ENCODE measurements at places on chromosomes 3 and 15.
A peak's percentile ranks its signal among the peaks of the same experiment; 100 is the strongest.

GRCh38 chr15:57892181-57892580 lies 173.3 kb downstream of the ALDH1A2 start:
- H3K4me3 ChIP-seq, result no peak overlapping the region
- no peak for DNase-seq
- no peaks in the 10 kb centered on the region for H3K36me3 ChIP-seq
- H3K27ac ChIP-seq, result no peak overlapping the region

GRCh38 chr15:51374131-51374530 lies 32.7 kb downstream of the GLDN start:
- H3K27me3 ChIP-seq, result no peaks in the 10 kb centered on the region
- no peaks in the 10 kb centered on the region for H3K36me3 ChIP-seq
- peaks cover 2% of the 10 kb centered on the region for H3K4me1 ChIP-seq
- no peak for DNase-seq

GRCh38 chr3:122523317-122523716 lies 8.6 kb upstream of the KPNA1 start:
- H3K36me3 ChIP-seq, result peaks cover 15% of the 10 kb centered on the region
- H3K4me1 ChIP-seq, result no peaks in the 10 kb centered on the region
- H3K27me3 ChIP-seq, result peaks cover 2% of the 10 kb centered on the region
- DNase-seq, result no peak
- no peak overlapping the region for H3K27ac ChIP-seq

GRCh38 chr3:104066658-104067057 lies 1300.1 kb upstream of the ALCAM start:
- DNase-seq, result no peak
- H3K27me3 ChIP-seq, result no peaks in the 10 kb centered on the region
- H3K36me3 ChIP-seq, result no peaks in the 10 kb centered on the region
- no peaks in the 10 kb centered on the region for H3K4me1 ChIP-seq
- no peak overlapping the region for H3K27ac ChIP-seq

GRCh38 chr15:98241032-98241554 lies 280.6 kb downstream of the ARRDC4 start:
- no peak overlapping the region for H3K27ac ChIP-seq
- no peaks in the 10 kb centered on the region for H3K27me3 ChIP-seq
- H3K4me3 ChIP-seq, result no peak overlapping the region
- H3K4me1 ChIP-seq, result no peaks in the 10 kb centered on the region

DNA sequence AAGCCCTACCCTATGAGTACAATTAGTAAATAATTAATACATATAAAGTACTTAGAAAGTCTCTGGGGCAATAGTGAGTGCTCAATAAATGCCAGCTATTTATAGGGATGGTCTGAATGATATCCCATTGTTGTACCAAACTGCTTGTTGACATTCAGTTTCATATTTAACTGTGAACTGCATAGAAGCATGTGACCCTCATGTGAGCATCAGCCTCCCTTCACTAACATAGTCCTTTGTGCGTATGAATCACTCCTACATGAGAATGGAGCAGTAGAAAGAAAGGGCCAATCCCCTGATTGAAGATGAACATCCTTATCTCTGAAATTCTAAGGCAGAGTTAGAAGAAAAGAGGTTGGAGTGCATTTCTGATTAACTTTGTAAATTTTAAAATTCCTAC lies 68.7 kb upstream of the ATP10A start:
- H3K4me3 ChIP-seq, result no peak overlapping the region
- H3K27me3 ChIP-seq, result peaks cover 24% of the 10 kb centered on the region
- H3K36me3 ChIP-seq, result peaks cover 8% of the 10 kb centered on the region
- DNase-seq, result no peak
- no peak overlapping the region for H3K27ac ChIP-seq

DNA sequence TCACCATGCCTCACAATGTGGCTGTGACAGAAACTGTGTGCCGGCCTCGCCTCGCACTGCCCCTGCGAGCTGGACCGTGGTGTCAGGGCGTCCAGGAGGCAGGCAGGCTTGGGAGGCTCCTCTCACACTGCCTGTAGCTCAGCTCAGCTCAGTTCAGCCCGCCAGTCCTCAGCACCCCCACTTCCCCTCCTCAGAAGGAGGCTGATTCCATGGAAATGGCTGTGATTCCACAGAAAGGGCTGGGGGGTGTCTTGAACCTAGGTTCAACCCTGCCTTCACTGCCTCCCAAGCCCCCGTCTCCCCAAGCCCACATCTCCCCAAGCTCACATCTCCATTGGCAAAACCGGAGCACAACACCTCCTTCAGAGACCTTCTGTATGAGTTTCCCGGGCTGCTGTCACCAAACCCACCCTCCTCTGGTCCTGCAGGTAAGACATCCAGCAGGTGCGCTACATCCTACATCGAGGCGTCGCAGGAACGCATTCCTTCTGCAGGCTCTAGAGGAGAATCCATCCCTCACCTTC lies 94.0 kb downstream of the OCA2 start:
- no peaks in the 10 kb centered on the region for H3K27me3 ChIP-seq
- DNase-seq, result no peak
- H3K4me3 ChIP-seq, result no peak overlapping the region
- no peak overlapping the region for H3K27ac ChIP-seq
- H3K36me3 ChIP-seq, result no peaks in the 10 kb centered on the region

DNA sequence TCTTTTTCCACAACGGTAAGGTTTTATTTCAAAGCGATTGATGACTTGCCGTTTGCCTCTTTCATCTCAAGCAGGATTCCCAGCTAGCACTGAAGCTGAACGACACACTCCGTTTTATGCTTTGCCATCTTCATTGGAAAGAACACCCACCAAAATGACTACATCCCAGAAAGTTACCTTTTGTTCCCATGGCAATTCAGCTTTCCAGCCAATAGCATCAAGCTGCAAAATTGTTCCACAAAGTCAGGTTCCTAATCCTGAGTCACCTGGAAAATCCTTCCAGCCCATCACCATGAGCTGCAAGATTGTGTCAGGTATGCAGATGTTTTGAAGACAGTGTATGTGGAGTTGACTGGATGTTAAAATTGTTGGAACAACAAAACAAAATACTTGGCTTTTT lies 56.5 kb downstream of the YEATS2 start:
- no peak overlapping the region for H3K4me3 ChIP-seq
- no peaks in the 10 kb centered on the region for H3K4me1 ChIP-seq
- H3K27ac ChIP-seq, result no peak overlapping the region
- no peak for DNase-seq

DNA sequence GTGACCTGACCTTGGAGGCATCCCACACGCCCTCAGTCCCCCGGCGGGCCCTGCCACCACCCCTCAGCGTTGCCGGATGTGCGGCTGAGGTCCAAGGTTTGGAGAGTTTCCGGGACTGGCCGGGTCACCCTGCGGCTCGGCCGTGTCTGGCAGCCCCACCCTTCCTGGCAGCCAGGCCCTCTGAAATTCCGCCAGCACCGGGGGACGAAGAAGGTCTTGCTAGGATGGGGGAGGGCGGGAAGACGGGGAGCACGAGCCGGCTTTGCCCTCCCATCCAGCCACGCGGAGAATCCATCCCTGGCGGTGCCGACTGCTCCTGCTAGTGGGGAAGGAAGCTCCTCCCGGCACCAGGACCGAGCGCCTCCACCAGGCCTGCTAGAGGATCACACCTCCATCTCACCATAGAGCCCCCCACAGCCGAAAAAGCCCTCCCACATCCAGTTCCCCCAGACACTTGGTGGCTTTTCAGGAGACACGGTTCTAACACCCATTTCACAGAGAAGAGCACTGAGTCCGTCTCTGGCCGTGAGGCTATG lies 81.5 kb downstream of the CPN2 start:
- no peak overlapping the region for H3K27ac ChIP-seq
- peaks cover 5% of the 10 kb centered on the region for H3K4me1 ChIP-seq
- no peak overlapping the region for H3K4me3 ChIP-seq
- no peak for DNase-seq

GRCh38 chr15:65384505-65384894 lies 6.7 kb upstream of the IGDCC3 start:
- no peak overlapping the region for H3K27ac ChIP-seq
- peaks cover 36% of the 10 kb centered on the region for H3K27me3 ChIP-seq
- peaks cover 6% of the 10 kb centered on the region for H3K4me1 ChIP-seq
- H3K4me3 ChIP-seq, result peak overlapping the region; percentile 88
- DNase-seq, result no peak

DNA sequence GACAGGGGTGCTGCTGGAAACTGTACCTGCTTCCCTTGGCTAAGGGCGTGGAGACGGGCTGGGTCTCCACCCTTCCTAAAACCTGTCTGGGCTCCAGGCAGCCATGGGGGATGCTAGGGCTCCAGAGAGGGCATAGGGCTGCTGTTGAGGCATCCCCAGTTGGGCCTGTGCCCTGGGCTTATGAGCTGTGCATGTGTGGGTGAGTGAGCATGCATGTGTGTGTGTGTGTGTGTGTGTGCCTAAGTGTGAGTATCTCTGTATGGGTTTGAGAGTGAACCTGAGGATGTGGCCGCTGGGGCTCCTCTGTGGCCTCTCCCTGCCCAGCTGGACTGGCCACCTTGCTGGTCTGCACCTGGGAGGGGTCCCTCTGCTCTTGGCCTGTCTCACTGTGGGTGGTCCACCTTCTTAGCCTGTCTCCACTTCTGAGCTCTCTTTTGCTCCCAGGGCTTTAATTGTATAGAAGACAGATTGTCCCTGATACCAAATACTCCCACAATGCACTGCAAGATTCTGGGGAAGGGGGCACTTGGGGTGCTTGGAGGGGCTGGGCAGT lies 11.9 kb upstream of the TMEM115 start:
- H3K27ac ChIP-seq, result no peak overlapping the region
- H3K27me3 ChIP-seq, result peaks cover 1% of the 10 kb centered on the region
- no peaks in the 10 kb centered on the region for H3K36me3 ChIP-seq
- peaks cover 6% of the 10 kb centered on the region for H3K4me1 ChIP-seq
- H3K4me3 ChIP-seq, result no peak overlapping the region
- no peak for DNase-seq

- no peak overlapping the region for H3K4me3 ChIP-seq
- H3K27me3 ChIP-seq, result peaks cover 4% of the 10 kb centered on the region
- H3K4me1 ChIP-seq, result no peaks in the 10 kb centered on the region
- H3K36me3 ChIP-seq, result no peaks in the 10 kb centered on the region
- no peak overlapping the region for H3K27ac ChIP-seq
These were observed 11.8 kb upstream of the FAM174B start for GRCh38 chr15:92667287-92667904.

DNA sequence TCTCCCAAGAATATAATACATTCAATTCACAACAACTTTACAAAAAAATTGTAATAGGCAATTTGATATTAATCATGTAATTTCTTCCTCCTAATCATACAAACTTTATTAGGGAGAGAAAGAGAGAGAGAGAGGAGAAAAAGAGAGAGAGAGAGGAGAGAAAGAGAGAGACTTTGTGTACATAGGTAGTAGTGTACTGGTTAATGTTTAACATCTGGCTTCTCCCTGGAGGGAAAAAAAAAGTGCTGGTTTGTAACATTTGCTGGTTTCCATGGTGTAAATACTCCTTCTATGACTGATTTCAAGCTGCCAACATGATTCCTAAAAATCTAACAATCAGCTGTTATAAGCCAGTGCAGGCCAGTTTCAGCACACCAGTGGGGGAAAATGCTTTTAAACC lies 98.0 kb upstream of the ARHGEF26 start:
- DNase-seq, result no peak
- H3K27ac ChIP-seq, result no peak overlapping the region
- H3K36me3 ChIP-seq, result no peaks in the 10 kb centered on the region

DNA sequence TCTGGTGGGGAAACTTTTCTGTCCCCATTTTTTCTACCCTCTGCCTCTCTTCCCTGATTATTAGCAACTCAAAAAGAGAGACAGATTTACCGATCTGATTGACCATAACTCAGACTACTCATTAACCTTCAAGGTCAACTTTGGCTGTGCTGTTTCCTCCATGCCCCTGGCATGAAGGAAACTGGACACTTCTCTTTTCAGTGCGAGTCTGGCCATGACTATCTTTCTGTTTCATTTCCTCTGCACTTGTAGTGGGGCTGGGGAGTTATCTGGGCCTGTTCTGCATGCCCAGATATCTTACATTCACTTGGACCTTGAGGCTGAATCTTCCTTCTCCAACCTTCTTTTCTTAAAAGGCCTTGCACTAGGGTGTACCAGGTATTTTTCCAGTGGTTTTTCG lies 76.9 kb upstream of the SLCO2A1 start:
- no peak overlapping the region for H3K4me3 ChIP-seq
- peaks cover 1% of the 10 kb centered on the region for H3K4me1 ChIP-seq
- no peak overlapping the region for H3K27ac ChIP-seq
- H3K36me3 ChIP-seq, result no peaks in the 10 kb centered on the region
- H3K27me3 ChIP-seq, result peaks cover 3% of the 10 kb centered on the region

- H3K4me1 ChIP-seq, result no peaks in the 10 kb centered on the region
- H3K27ac ChIP-seq, result no peak overlapping the region
- DNase-seq, result no peak
- no peaks in the 10 kb centered on the region for H3K36me3 ChIP-seq
- H3K4me3 ChIP-seq, result no peak overlapping the region
These were observed 265.1 kb upstream of the ALCAM start for GRCh38 chr3:105101603-105102002.

DNA sequence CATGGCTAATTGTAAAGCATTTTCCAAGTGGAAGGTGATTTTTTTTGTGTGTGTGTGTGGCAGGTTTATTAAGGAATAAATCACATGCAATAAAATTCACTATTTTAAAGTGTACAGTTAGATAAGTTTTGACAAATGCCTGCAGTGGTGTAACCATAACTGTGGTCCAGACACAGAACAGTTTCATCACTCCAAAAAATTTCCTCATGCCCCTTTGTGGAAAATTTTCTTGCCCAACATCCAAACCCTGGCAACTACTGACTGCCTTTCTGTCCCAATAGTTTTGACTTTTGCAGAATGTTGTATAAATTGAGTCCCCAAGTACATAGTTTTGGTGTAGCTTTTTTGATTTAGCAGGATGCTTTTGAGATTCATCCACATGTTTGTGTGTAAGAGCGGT lies 135.1 kb upstream of the KLHL25 start:
- no peak for DNase-seq
- H3K36me3 ChIP-seq, result no peaks in the 10 kb centered on the region
- H3K4me3 ChIP-seq, result no peak overlapping the region
- peaks cover 7% of the 10 kb centered on the region for H3K27me3 ChIP-seq

GRCh38 chr3:53103397-53104296 lies 26.6 kb downstream of the RFT1 start:
- DNase-seq, result peak; percentile 22
- H3K4me1 ChIP-seq, result peaks cover 52% of the 10 kb centered on the region
- H3K4me3 ChIP-seq, result peak overlapping the region; percentile 46
- no peaks in the 10 kb centered on the region for H3K27me3 ChIP-seq

DNA sequence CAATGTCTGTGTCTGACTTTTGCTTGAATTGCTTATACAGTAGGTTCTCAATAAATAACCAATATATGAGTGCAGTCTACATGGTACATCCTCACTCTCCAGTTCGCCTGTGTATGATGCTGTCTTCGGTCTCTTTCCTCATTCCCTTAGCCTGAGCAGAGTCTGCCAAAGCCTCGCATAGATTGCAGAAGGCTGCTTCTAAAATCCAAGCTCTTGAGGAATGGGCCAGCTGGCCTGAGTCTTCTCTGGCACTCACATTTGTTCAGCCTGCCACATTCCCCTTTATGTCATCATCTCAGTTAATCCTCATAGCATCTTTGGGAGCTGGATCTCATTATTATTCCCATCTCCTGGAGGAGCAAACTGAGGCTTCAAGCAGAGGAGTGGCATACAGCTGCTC lies 27.2 kb upstream of the ADAMTS7 start:
- no peaks in the 10 kb centered on the region for H3K4me1 ChIP-seq
- no peak for DNase-seq
- H3K36me3 ChIP-seq, result no peaks in the 10 kb centered on the region
- no peak overlapping the region for H3K4me3 ChIP-seq
- H3K27me3 ChIP-seq, result peaks cover under 1% of the 10 kb centered on the region
- H3K27ac ChIP-seq, result no peak overlapping the region
